ENCODE measurements at places on chromosomes 11 and 22.
A peak's percentile ranks its signal among the peaks of the same experiment; 100 is the strongest.

GRCh38 chr11:31340903-31341572 lies 28.5 kb downstream of the DCDC1 start:
- DNase-seq, result no peak

GRCh38 chr11:9001736-9002135 lies 2.1 kb downstream of the NRIP3 start:
- DNase-seq, result no peak

DNA sequence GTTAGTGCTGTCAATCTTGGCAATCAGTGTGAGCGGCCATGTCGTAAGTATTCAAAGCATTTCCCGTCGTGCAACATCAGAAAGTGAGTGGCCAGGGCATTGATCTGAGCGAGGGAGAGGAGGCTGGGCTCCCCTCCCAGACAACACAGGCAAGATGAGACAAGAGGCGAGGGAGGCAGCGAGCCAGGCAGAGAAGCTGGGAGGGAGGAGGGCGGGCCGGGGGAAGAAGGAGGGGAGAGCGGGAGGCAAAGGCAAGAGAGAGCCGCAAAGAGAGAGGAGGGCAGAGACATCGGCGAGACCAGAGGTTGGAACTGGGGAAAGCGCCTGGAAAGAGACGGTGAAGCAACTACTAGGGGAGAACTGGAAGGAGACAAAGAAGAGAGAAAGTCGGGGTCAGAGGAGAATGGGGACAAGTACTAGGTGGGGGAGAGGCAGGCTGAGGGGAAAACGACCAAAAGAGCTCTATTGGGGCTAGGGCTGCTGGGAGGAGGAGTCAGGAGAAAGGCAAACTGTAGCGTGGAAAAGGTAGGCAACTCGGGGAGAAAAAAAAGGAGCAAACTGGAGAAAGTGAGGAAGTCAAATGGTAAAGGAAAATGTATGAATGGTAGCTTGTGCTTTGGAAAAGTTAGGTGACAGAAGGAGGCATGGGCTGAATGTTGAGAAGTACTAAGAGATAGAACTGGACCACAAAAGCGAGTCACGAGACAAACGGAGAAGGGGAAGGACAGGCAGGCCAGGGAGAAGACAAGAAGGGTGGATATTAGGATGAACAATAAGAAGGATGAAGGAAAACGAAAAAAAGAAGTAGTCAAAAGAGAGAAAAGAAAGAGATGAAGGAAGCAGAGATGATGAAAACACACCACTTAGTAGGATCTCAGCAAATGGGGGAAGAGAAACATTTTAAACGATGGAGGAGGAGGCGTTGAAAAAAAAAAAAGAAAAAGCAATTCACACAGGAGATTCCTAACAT lies 130.5 kb upstream of the C11orf58 start:
- peak; percentile 27 for DNase-seq

- peak; percentile 98 for DNase-seq
Observed at GRCh38 chr11:68030318-68031143, at the start of gene NDUFS8. NDUFS8 (plus strand) TSS chr11:68030681; CDS start chr11:68032152, 1,471 bp downstream.

GRCh38 chr22:44535362-44536095 lies 37.5 kb upstream of the RTL6 start:
- DNase-seq, result no peak

GRCh38 chr11:71191201-71191600 lies 61.2 kb downstream of the SHANK2 start:
- no peak for DNase-seq

- DNase-seq, result no peak
Observed at GRCh38 chr11:133269267-133269666, 263.0 kb downstream of the OPCML start.

- no peak for DNase-seq
Observed at GRCh38 chr11:130580372-130580771, 131.9 kb downstream of the ADAMTS15 start.

GRCh38 chr11:45324459-45324858 lies 38.3 kb upstream of the SYT13 start:
- no peak for DNase-seq

DNA sequence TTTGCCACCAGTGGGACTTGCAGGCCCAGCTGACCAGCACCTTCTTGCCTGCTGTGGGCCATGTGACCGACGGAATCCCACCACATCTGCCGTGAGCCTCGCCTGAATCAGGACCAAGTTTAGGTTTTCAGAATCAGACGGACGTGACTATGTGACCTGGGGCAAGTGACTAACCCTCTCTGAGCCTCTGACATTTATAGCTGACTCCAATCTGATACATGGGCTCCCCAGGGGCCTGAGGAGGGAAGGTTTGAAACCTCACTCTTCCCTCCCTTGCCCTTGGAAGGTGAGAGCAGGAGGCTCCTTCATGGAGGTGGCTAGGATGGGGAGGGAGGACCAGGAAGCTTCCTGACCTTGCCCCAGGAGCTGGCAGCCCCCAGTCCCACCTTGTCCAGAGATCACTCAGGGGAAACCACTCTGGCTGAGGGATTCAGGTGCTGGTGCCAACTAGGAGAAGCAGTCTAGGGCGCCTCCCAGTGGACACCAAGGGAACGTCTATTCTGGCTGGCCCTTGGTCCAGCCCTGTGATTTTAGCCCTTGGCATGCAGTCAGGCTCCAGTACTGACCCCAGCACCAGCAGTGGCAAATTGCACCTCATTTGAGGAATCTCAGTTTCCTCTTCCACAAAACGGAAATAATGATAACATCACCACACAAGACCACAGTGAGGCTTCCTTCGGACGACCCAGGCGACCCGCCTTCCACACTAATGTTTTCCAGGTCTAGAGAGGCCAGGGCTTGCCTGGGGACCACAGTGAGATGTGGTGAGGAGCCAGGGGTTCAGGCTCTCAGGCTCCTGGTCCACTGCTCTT lies 47.2 kb upstream of the SYT7 start:
- DNase-seq, result peak; percentile 21

- DNase-seq, result no peak
Observed at GRCh38 chr22:28373831-28374230, 305.8 kb downstream of the TTC28 start.

DNA sequence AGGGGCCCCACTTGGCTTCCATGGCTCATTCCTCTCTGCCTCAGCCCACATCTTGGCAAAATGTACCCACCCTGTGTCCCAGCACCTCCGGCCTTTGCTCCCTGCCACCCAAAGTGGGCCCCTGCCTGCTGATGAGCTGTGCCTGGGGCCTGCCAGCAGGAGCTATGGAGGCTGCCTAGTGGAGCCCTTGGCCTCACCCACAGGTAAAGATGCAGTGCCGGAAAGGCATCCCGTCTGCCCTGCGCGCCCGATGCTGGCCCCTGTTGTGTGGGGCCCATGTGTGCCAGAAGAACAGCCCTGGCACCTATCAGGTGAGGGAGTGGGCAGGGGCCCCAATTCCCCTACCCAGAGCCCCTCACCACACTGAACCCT lies 1.3 kb downstream of the TBC1D10C start:
- DNase-seq, result no peak

DNA sequence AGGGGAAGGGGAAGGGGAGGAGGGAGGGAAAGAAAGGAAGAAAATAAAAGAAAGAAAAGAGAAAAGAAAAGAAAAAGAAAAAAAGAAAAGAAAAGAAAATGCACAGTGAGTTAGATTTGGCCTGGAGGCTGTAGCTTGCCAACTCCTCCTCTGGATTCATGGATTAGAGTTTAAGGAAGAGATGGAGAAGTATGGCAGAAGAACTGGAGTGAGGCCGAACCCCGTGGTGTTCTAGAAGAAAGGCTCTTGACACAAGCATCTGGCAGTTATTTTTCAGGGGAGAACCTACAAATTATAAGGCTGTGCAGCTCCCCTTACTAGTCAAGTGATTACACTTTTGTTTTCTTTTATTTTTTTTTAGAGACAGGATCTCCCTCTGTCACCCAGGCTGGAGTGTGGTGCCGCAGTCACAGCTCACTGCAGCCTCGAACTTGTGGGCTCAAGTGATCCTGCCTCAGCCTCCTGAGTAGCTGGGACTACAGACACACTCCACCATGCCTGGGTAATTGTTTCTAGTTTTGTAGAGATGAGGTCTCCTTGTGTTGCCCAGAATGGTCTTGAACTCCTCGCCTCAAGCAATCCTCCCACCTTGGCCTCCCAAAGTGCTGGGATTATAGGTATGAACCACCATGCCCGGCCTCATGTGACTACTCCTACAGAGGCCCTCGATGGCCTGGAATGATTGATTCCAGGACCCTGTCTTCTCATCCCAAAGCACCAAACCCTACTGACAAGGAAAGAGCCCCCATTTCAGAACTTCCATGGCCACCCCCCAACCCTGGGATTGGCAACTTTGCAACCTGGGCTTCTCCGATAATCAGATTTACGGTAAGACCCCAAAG lies 19.5 kb downstream of the ZNF74 start:
- no peak for DNase-seq

GRCh38 chr11:34468209-34468841 lies 29.6 kb downstream of the CAT start:
- DNase-seq, result no peak

DNA sequence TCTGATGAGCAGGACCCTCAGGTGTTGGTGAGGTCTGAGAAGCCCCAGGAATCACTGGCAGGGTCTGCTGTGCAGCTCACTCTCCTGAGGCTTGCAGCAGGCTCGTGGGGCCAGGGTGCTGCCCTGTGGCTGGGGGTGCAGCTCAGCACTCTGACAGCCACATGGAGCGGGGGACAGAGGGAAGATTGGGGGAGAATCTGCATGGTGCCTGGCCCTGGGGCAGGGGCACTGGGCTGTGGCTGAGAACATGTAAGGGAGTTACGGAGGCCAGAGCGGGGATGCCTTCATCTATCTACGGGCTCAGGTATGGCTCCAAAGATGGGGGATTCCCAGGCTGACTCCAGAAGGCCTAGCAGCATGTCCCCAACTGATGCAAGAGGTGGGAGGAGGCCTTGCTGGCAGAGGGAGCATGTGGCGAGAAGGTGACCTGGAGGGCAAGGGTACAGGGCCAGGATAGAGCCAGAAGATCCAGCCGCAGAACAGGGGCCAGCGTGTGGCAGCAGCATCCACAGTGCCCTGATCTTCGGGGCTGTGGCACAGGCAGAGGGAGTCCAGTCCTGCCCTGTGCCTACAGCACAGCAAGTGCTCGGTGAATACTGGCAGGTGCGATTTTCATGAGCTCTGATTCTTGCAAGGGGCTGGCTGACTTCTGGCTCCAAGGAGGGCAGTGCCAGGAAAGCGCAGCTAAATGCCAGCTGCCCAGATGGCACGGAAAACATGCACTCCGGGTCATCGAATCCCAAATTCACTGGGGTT lies 184.7 kb downstream of the CTTN start:
- DNase-seq, result no peak

- no peak for DNase-seq
Observed at GRCh38 chr11:45109400-45109799, 37.0 kb upstream of the PRDM11 start.

- peak; percentile 13 for DNase-seq
Observed at GRCh38 chr11:31641477-31642062, 132.0 kb downstream of the ELP4 start.

GRCh38 chr11:1295086-1295485 lies 14.3 kb downstream of the TOLLIP start:
- no peak for DNase-seq

- DNase-seq, result no peak
Observed at GRCh38 chr11:84558085-84558905, 1068.8 kb downstream of the DLG2 start.

DNA sequence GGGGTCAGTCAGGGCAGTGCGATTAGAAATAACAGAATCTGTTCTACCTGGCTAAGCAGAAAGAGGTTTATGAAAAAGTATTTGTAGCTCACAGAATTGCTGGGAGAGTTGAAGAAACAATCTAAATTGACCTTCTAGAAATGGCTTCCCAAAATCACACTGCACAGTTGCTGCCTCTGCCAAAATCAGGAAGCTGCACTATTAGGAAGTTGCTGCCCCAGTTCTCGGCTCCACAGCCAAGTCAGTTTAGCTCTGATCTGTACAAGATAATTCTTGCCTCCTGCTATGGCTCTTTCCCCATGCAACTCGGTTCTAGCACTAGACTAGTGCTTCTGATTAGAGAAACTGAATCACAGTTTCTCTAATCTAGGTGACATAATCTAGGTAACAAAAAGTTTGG lies 16.0 kb upstream of the CCDC90B start:
- no peak for DNase-seq

GRCh38 chr11:75429902-75430713 lies 2.9 kb downstream of the KLHL35 start:
- no peak for DNase-seq

DNA sequence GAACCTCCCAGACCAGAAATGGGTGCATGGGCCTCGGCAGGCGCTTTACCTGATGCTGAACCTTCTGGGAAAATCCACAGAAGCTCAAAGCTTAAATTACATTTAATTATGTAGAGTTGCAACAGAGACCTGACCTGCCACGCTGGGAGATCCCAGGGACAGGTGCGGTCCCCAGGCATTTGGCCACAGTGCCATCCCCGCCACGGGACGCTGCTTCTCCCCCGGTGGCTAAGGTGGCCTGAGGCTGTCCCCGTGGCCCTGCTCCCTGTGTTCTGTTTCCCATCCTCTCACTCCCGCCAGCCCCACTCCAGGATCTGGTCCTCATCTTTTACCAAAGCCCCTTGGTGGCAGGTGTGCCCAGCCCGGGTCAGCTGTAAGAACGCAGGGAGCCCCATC lies 39.6 kb downstream of the GRAMD4 start:
- no peak for DNase-seq

DNA sequence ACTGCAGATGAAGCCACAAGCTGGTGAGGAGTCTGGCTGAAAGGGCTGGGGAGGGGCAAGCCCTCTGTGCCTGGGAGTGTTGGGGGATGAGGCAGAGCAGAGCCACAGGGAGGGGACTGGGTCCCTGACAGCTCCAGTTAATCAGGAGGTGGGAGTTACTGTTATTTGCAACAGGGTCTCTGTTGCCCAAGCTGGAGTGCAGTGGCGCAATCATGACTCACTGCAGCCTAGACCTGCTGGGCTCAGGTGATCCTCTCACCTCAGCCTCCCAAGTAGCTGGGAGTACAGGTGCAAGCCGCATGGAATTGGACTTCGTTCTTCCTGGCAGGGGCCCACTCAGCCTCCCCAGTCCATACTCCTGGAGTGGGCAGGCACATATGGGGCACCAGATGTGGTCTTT lies 7.7 kb downstream of the SCN2B start:
- no peak for DNase-seq

- DNase-seq, result no peak
Observed at GRCh38 chr11:6225896-6226295, 8.5 kb downstream of the FHIP1B start.

DNA sequence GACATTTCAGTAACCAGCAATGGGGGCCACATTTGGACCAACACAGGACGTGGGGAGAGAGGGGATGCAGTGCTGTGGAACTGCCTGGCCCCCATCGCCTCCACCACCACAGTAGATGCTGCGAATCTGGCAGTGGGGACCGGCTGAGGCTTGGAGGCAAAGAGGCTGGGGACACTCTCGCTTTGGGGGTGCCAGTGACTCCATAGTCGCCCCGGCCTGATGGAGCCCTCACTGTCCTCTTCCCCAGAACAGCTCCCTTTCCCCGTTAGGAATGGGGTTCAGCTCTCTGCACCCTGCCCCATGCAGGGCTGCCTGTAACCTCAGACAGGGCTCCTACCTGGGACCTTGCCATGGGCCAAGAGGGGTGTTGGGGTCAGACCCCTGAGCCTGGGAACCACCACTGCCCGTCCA lies 1.8 kb upstream of the MUC2 start:
- DNase-seq, result no peak

DNA sequence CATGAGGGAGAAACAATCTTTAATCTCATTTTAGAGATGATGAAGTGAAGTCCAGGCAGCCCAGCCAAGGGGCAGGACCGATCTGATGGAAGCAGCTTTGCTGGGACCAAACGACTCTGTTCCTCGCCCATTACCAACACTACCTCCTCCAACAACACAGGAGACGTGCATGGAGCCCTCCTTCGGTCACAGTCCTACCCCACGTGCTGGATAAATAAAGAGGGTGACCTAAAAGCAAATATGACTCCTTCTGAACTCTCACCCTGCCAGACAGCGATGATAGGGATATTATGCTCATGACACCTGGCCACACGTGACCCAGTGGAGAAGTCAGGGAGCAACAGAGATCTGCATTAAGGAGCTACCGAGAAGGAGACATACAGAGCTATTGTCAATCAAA lies 26.0 kb downstream of the SCGB1A1 start:
- no peak for DNase-seq
